ENCODE measurements at places on chromosomes 1 and 21.

- no peak for DNase-seq
These were observed 320 bp downstream of the C1orf174 start for GRCh38 chr1:3899754-3900149.

DNA sequence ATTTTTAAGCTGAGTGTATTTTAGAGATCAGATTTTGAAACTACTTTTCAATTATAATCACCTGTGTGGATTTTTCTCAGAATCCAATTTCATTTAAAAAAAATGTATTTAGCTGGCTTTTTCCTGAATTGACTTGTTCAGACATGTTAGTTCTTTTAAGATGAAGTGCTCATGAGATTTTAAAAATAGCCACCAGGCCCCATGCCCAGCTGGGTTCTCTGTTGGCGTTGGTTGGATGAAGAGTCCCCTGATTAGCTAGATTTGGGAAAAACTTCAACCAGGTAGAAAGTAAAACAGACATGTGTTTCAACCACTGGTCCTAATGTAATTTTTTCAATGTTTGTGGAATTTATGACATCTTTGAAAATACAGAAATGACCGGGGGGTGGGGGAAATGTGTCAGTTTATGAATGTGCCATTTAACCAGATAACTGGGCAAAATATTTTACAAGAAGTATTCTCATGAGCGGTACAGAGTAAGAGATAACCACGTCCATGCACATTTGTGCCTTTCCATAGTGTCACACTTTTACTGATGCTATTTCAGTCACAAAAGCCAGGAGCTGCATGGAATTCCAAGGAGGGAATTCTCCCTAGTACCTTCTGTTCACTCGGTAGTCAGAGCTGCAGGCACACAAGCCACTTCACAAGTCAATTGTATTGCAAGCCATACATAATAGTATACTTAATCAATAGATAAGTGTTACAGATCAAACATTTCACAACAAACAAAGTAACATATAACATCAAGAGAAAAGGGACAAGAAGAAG lies 51.1 kb downstream of the KCNK1 start:
- DNase-seq: no peak

DNA sequence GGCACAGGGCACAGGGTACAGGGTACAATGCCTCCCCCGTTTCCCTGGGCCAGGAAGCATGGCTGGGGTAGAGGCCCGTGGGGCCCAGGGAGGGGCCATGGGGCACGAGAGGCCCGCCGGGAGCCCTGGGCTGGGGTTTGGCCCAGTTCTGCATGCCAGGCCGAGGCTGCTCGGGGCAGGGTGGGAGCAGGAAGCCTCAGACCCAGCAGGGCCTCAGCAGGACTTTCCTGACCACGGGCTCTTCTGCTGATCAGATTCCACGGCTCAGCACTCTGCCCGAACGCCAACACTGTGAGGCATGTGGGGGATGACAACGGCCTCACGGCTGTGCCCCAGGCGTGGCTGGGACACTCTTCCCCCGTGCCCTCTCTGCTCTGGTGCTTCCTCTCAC lies 104.3 kb downstream of the NPHP4 start:
- no peak for DNase-seq

GRCh38 chr1:16117369-16117768 lies 38.5 kb downstream of the EPHA2 start:
- DNase-seq: no peak

DNA sequence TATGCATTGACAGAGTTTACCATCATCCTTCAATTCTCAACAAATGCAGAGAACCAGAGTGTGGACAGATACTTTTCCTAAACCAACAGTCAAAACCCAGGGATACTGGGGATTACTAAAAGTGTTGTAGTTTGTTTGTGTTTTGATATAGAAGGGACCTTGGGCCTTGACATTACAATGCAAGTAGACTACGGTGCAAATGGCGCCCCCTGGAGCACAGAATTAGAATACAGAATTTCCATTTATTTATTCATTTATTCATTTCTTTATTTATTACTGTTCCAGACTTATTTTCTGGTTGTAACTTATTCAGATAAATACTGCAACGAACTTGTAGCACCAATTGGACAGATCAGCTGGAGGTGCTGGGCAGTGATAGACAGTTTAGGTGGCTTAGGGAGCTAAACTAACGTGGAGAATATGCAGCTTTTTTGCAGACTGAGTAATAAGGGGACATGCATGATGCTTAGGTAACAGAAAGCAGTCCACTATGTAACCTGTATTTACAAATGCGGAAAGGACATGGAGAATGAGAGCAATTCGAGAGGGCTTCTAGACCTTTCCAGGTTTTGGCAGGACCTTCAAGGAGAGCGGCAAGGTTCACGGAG lies 42.6 kb downstream of the KIRREL1 start:
- peak; percentile 49 for DNase-seq

DNA sequence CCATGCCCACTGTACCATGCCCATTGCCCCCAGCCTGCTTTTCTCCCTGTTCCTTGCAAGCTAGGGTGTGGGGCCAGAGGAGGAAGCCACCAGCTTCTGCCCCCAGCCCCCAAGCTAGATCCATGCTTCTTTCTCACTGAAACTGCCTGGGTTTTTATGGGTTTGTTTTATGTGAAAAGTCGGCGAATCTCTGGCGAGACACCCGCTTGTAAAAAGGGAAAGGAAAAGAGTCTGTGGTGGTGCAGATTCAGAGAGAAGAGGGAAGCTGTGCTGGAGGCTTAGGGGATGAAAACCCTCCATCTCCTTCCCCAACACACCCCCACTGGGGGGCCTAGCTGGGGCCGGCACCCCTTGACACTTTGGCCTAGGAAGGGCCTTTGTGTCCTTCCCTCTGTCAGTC lies 26.2 kb downstream of the GRHL3 start:
- DNase-seq: no peak

GRCh38 chr1:16095447-16095846 lies 22.0 kb upstream of the FAM131C start:
- DNase-seq: no peak

DNA sequence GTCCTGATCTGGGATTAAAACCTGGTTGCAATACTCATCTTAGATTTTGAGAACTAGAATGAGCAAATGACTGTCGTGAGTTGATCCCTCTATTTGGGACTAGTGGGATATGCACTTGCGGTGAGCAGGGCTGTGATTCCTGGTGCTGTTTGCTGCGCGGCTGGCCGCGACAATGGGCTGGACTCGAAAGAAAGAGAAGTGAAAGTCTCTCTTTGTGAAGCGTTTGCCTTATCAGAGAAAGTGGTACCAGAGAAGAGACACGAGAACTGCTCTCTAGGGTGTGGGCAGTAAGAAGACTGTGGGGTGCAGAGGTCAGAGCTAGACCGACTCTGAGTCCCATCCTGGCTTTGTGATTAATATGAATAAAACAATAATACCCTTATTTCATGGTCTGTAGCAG lies 8.6 kb downstream of the ST6GALNAC3 start:
- no peak for DNase-seq

DNA sequence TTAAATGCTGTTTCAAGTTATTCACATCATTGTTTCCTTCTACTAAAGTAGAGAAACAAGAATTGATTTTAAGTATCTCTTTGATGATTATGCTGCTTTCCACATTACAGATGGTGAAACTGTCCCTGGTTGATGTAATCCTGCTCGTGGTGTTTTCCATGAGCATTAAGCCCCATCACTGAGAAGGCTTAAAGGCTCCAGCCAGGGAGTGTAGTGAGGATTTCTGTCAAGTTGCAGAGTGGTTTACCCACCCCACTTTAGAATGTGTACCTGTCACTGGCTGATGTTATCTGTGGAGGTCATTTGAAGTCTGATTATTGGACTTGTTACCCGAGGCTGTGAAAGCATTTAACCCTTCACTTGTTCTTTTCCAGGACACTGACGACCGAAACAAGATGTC lies 12.9 kb downstream of the CERS2 start:
- DNase-seq: no peak

DNA sequence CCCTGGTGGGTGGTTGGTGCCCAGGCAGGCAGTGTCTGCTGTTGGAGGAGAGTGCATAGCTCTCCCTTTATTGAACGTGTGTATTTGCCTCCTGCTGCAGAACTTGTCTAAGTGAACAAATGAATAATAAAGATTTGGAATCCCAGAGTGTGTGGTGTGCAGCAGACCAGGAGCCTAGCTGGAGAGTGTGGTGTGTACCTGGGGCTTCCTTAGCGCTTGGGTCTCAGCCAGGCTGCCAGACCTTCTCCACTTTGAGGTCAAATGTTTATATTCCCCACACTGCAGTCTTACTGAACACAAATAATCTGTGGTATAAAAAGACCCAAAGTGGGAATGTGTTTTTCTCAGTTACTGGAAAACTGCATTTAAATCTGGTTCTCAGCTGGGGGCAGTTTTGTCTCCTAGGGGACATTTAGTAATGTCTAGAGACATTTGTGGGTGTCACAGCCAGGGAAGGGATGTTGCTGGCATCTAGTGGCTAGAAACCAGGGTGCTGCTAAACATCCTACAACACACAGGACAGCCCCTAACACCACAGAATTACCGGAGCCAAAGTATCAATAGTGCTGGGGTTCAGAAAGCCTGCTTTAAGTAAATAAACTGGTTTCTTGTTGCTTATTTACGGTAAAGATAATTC lies 23.6 kb downstream of the SLC37A1 start:
- no peak for DNase-seq

DNA sequence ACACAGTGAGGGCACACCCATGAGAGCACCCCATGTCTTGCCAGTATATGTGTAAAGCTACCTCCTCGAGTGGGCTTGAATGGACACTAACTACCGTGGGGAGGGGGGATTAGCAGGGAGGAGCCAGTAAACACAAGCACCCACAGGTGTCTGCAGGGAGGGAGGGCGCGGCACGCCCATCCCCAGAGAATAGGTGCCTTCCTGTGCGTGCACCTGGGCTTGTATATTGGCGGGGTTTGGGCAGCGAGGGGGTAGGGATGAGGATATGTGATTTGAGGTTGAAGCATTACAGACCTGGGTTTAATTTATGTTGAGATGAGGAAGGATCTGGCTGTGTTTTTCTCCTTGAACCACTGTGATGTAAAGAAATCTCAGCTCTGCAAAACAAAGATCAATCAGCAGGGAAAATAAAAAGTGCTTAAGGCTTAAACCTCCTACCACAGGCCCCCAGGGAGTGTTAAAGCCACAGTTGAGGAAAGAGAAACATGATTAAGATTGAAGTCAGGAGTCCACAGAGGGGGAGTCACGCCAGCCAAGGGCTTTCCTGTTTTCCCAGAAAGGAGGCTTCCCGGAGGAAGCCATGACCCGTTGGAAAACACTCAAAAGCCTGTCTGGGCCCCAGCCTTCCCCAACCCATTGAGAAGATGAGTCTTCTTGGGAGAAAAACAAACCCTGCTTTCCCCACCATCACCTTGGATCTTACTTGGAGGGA lies 80.0 kb downstream of the CAMK2N1 start:
- DNase-seq: no peak

- no peak for DNase-seq
These were observed 246.8 kb downstream of the LMO4 start for GRCh38 chr1:87575528-87575927.

- DNase-seq: no peak
These were observed 214.2 kb downstream of the RERE start for GRCh38 chr1:8603220-8603616.

GRCh38 chr1:21174654-21175323 lies 1.9 kb downstream of the EIF4G3 start:
- DNase-seq: no peak

DNA sequence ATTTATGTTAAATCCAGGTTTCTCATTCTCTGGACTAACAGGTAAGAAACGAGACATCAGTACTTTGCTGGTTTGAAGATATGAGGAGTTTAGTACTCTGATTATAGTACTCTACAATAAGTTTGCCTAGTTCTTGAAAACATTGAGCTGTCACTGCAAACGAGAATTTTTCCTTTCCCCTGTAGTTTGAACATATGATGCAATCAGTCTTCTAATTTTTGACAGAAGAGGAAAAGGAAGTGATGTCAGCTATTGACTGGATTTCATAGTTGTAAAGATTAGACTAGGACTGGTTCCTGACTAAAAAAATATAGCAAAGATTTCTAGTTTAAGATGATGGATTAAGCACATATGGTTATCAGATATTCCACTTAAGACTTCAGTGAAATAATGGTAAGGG lies 461.9 kb downstream of the LRRIQ3 start:
- no peak for DNase-seq

DNA sequence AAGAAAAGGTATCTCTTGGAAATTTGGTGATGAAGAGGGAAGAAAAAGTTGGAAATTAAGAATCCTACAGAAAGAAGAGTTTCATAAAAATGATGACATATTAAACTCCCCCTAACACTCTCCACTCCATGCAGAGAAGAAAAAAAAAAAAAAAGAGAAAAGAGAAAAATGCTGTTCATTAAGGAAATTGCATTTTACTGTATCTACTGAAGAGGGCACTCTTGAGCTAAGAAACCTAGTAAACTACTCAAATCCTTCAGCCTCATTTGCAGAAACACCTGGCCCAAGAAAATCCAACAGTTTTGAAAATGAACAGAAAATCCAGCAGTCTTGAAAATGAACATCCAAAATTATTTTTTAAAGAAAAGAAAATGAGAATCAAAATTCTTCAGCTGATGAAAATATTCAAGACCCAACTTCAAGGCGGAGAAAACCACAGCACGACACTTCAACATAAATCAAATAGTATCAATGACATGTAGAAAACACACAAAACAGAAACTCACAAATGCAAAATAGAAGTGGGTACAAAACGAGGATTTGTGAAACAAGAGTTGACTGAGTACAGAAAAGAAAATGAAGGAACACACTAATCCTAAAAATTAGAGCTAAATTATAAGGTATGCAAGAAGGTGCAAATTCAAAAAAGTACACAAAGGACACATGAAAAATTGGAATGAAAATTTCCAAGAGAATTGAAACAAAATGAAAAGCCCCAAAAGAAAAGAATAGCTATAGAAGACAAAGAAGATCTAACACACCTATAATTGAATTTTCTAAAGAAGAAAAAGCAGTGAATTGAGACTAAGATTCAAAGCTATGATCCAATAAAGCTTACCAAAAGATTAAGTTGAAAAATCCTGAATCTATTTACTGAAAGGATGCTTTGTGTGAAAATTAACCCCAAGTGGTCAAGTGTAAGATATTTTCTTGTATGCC lies 73.2 kb upstream of the DNAJC6 start:
- peak; percentile 18 for DNase-seq

GRCh38 chr1:218931324-218931723 lies 242.4 kb upstream of the LYPLAL1 start:
- DNase-seq: no peak

DNA sequence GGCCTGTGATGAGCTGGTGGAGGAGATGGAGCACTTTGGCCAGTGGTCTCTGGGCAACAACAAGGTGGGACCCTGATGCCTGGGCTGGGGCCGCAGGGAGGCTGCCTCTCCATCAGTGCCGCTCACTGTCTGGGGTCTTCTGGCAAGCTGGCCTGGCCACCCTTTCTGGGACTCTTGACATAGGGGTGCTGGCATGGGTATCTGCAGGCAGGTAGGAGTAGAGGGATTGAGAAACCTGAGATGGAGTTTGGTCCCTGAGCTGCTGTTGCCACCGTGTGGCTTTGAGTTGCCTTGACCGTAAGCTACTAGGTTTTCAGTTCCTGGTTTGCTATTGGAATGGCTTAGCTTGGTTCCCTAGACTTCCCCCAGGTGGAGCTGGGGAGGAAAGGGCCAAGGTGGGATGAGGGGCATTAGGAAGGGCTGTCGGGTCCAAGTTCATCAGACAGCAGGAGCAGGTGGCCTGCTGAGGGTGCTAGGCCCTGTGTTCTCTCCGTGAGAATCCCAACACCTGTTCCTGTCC lies 13.2 kb upstream of the MFN2 start:
- DNase-seq: no peak
